ENCODE measurements at places on chromosomes 7 and 10.

DNA sequence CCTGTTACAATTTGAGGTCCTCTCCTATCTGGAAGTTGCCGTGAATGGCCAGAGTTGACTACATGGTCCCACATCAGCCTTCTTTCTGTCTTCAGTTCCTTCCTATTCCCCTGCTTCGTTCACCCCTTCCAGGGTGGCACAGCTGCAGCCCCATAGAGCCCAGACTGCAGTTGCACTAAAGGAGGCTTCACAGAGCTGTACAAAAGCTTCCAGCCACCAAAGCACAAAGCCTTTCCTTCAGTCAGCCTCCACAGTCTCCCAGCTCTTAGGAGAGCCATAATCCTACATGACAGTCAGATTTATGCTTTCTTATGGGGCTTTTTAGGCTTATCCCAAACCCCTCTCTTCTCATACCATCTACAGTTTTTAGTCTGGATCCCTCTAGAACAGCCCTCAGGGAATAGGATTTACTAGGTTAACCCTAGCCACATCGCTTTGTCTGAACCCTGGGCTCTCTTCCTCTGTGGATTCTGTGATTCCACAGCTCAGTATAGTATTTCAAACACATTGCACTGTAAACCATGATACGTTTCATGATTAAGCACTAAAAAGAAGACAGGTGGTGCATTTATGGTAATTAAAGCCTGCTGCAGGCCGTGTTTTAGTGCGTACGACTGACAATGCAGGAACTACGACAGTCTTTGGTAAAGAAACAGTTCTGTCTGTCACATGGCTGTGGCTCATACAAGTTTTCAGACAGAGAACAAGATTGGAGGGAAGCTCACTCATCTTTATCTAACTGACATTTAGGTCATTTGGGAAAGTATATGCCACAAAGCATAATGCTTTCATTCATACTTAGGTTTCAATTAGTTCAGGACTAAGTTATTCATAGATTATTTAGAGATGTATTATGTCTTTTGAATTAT lies 208.3 kb upstream of the KMT2E start:
- DNase-seq, result no peak

- no peak for DNase-seq
Observed at GRCh38 chr7:46848944-46849343, 733.0 kb downstream of the TNS3 start.

GRCh38 chr7:2567679-2568278 lies 9.0 kb downstream of the IQCE start:
- no peak for DNase-seq

- DNase-seq, result no peak
Observed at GRCh38 chr7:47535035-47535703, 46.7 kb downstream of the TNS3 start.

GRCh38 chr10:131812736-131813604 lies 87.8 kb upstream of the PPP2R2D start:
- DNase-seq, result no peak

DNA sequence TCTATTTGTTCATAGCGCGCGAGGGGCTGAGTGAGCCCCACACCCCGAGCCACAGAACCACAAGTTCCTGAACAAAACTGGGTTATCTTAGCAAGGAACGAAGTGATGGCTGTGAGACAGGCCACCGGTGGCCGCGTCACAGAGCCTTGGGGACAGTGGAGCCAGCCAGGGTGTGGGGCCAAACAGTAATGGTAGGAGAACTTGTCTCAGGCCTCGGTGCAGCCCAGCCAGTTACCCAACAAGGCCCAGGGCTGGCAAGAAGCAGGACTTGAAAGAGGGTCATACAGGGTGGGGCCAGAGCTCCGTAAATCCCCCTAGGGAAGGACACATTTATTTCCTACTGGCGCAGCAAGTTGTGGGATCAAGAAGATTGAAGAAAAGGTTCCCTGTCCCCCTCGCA lies 39.4 kb upstream of the TNS3 start:
- no peak for DNase-seq

- no peak for DNase-seq
Observed at GRCh38 chr7:131827421-131827820, 271.0 kb upstream of the PODXL start.

- no peak for DNase-seq
Observed at GRCh38 chr10:43421201-43421507, 12.2 kb upstream of the HNRNPF start.

DNA sequence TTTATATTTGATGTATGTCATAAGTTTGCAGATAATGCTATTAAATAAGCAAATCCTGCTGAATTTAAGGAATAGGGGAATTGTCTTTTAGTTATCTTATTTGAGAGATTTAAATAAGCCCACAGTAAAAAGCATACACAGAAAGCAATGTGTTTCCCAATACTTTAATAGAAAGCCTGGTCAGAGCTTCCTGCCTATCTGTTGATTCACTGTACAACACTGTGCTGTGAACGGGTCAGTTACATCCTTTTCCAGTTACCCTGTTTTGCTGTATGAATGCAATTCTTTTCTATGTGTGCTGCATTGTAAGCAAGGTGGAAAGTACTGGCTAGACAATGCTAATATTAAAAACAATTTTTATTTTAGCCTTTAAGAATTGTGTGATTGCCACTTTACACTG lies 81.2 kb downstream of the ANKRD7 start:
- no peak for DNase-seq

DNA sequence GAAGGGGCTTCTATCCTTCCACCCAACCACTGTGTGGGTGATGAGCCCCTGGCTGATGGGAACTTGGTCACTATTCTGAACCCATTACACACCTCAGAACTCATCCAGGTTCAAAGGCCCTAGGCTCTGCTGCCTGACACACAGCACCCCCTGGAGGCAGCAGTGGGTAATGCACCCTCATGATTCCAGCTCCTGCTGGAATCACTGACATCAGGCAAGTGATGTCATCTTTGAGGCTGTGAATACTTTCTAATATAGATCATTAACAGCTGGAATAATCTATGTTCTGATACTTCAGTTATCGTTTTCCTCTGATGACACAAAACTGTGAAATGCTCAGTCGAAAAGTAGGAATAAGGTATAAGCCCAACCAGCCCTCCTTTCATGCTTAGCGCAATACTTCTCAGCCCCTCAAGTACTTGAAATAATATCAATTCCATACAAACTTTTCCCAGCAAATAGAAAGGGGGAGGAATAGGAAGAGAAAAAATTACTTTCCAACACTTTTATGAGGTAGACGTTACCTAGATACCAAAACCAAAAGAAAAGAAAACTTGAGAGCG lies 7.5 kb upstream of the RBP3 start:
- peak; percentile 27 for DNase-seq

DNA sequence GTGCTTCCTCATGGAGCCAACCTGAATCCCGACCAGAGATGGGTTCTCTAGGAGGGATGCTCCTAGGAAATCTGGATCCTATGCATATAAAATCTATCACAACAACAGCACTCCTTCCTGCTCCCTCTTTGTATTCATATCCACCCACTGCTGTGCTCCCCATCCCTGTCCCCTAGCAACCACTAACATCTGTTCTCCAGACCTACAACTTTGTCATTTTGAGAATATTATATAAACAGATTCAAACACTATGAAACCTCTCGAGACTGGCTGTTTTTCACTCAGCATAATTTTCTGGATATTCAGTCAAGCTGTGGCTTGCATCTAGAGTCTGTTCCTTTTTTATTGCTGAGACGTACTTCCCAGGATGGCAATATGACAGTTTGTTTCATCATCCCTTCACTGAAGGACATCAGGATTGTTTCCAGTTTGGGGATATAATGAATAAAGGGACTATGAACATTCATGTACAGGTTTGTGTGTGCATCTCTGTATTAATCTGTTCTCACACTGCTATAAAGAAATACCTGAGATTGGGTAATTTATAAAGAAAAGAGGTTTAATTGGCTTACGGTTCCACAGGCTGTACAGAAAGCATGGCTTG lies 36.0 kb upstream of the PRR15 start:
- no peak for DNase-seq

GRCh38 chr7:18177129-18177814 lies 149.6 kb upstream of the PRPS1L1 start:
- no peak for DNase-seq

GRCh38 chr10:116522803-116523381 lies 22.8 kb upstream of the PNLIP start:
- no peak for DNase-seq

Data from stimulated activated CD8-positive, alpha-beta memory T cell treated with anti-CD3 and anti-CD28 coated beads, Interleukin-7, amount 100 ng/mL, for 48 hours (primary cell).